ENCODE measurements at places on chromosomes 2 and 18.

GRCh38 chr2:233672886-233673285 is 1.2 kb downstream of the UGT1A9 start:
- DNase-seq: no peak

DNA sequence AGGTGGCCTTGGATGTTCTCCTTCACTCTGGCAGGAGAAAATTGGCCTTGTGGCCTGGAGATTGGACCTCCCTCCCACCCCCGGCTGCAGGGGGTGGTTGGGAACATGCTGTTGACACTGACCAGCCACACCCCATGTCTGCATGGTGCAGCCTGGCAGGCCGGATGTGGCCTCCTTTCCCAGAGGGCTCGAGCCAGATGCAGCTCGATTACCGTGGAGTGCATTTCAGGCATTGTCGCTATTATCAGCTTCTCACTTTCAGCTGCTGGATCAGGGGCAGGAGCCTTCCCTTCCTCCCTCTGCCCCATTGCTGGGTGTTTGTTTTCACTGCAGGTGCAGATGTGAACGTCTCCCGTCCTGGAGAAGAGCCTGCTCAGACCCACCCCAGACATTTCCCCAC is 211.0 kb upstream of the SIX2 start:
- DNase-seq: no peak

DNA sequence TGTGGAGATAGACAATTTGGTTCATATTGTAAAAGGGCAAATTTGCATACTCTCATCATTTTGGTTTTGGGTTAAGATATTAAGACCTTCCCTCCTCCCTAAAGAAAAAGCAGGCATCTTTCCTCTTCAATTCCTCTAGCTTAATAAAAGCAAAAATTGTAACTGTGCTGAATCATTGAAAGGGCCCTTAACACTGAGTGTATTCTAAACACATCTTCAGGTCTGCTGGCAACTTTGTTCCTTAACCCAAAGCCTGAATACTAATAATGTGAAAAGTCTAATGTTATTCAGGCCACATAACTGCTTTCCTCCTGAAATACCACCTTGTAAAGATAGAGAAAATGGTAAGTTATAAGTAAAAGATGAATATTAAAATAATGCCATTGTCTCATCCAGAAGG is 1200.5 kb upstream of the FAM98A start:
- DNase-seq: no peak

GRCh38 chr18:76817888-76818611 is 4.3 kb upstream of the ZNF236 start:
- no peak for DNase-seq

DNA sequence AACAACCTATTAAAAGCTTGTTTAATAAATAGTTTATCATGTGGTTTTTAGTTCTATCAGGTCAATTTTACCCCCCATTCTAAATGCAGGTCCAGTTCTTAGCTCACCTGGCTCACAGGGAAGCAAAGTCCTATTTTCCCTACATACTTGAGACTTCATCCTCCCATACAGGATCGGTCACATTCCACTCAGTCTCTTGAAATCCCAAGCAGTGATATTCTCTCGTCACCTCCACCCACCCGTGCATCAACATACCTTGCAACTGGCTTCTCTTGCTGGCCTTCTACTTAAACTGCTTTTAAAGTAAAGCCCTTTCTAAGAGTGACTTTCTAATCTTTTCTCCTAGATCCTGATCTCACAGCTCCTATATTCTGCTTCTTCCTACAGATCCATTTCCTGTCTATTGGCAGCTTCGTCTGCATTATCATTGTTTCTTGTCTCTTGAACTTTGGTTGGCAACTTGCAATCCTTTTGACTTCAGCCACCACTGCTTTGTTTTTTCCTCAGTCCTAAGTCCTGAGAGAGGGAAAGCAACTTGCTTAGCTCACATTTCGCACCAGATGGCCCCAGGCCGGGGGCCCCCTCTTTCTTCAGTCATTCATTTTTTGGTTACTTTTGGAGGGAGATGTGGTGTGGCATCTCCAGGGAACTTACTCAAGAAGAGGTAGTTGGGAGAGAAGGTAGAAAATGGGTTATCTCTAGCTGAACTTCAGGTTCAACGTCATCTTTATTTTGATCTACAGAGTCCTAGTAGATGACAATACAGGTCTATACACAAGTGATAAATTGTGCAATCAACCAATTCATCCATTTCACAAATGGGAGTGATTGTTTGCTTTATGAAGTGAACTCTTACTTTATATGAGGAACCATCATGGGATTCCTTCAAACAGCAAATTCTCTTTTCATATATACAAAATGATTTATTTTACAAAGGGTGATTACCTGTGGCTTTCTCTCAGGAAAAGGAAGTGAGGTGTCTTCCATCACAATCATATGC is 23.9 kb upstream of the NCOA1 start:
- no peak for DNase-seq

DNA sequence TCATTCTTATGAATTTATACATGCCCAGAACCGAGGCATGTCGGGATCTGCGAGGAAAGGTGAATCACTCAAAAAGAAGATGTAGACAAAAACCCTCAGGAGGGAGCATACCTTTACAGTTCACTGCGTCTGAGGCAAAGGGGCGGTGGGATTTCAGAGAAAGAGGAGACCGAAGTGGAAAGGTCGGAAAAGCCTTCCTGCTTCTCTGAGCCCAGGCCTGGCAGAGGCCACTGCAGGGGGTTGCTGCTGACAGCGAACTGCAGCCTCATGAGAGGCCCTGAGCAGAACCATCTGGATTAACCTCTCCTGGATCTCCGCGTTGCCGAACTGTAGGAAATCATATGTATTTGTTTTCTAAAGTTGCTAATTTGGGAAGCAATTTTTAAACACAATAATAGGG is 713.1 kb upstream of the SOX11 start:
- no peak for DNase-seq

DNA sequence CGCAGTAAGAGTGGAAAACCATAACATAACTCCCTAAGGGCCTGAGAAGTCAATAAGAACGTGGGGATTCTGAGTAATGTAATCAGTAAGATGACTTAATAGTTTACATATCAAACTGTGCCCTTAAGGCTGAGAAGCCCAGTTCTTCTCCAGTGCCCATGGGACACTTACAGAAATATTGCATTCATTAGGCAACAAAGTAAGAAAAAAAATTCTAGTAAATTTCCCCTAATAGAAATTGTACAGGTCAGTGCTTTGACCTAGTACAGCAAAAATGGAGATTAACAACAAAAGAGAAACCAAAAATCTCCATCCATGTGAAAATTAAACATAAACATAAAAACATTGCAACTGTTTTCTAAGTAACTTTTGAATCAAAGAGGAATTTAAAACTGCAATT is 139.8 kb upstream of the HS6ST1 start:
- DNase-seq: no peak

DNA sequence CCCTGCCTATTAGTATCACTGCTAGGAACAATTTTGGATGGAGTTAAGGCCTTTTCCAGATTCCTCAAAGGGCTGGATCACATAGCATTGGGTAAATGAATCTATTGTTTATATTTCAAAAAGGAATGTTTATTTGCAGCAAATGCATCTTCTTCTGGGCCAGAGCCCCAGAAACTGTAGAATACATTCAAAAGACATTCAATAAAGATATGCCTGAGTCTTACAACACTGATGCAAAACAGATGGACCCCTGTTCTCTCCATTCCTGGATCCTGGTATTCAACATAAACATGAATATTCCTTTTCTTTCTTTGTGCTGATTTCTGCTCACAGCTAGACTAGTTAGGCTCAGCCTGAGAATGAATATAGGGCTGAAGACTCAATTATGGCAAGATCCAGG is 227.2 kb upstream of the KLHL29 start:
- DNase-seq: no peak
